Right atrium auricular region (tissue), 2 donors: ENCODE measurements at places on chromosomes 6 and 20. TPM values are rescaled to one million over a fixed set of nuclear protein-coding genes. Genes with fewer than 3 reads are reported as not detected.

DNA sequence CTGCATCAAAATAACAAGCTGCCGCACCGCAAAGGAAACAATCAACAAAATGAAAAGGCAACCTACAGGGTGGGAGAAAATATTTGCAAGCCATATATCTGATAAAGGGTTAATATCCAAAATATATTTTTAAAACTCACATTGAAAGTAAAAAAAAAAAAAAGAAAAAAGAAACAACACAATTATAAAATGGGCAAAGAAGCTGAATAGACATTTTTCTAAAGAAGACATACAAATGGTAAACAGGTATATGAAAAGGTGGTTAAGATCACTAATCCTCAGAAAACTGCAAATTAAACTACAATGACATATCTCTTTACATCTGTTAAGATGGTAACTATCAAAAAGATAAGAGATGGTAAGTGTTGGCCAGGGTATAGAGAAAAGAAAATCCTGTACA is 105.4 kb upstream of the LY86 start:
- no peak for DNase-seq

The GTSF1L gene
- not detected for total RNA-seq

DNA sequence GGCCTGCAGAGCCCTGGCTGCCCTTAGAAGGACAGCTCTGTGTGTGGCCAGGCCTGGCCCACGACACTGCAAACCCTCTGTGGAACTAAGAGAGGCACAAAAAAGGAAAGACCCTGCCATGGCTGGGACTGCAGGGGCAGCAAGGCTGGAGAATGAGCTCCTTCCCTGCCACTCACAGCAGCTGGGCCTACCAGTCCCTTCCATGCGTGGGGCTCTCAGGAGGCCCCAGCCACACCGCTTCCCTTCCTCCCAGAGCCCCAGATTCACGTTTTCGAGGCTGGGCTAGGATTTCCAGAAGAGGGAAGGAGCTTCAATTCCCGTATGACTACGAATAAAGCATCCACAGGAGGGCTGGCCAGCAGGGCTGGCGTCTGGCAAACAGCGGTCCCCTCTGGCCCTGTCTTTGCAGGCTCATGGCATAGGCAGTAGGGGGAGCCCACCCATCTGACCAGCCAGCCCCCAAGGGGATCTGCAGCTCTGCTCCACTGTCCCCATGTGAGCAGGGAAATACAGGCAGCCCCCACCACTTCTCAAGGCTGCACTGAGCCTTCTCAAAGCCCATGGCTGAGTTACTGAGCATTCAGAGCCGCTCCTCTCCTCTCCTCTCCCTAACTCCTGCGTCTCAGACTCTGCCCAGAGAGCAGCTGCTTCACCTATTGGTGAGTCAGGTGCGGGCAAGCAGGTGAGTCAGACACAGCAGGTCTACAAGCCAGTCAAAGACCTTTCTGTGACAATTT is 53.1 kb downstream of the NINL start:
- DNase-seq, result no peak

- DNase-seq, result no peak
Observed at GRCh38 chr20:14307956-14308355, 29.5 kb downstream of the FLRT3 start.

- no peak for DNase-seq
Observed at GRCh38 chr6:37648465-37649330, 49.0 kb downstream of the MDGA1 start.

DNA sequence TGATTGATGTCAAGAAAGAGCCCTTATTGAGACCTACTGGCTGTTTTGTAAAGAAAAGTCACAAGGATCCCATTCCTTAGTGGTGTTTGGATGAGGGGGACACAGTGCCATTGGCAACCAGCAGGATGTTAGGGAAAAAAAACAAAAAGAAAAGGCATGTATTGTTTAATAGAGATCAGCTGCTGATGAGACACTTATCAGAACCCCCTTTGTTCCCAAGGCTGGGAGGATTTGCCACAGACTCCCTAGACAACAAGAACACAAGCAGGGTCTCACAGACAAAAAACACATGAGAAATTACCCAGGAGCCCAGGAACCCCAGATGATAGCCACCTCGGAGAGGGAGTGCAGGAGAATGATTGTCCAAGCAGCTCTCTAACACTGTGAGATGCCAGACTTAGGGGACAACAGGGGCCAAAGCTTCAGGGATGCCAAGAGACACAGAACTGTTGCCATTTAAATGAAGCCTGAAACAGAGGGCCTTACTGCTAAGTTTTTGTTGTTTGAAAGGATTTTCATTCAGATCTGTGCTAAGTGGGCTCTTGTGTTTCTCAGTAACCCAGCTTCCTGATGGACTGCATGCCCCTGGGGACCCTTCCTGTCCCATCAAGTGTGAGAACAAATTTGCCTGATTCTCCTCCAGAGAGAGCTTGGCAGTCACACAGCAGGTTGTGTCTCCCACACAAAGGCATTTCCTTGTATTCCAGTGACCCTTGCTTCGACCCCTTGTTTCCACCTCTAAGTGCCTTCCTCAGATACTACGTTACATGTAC is 48.7 kb upstream of the HEY2 start:
- DNase-seq, result no peak

The ZNF318 gene
- total RNA-seq, result 10.1 TPM

The GFOD1 gene
- total RNA-seq, result 96.3 TPM
